Urothelium cell line (cell line): ENCODE measurements at places on chromosomes 1 and 21.

- peak; percentile 73 for DNase-seq
These were observed 20.1 kb upstream of the COL16A1 start for GRCh38 chr1:31723828-31724359.

DNA sequence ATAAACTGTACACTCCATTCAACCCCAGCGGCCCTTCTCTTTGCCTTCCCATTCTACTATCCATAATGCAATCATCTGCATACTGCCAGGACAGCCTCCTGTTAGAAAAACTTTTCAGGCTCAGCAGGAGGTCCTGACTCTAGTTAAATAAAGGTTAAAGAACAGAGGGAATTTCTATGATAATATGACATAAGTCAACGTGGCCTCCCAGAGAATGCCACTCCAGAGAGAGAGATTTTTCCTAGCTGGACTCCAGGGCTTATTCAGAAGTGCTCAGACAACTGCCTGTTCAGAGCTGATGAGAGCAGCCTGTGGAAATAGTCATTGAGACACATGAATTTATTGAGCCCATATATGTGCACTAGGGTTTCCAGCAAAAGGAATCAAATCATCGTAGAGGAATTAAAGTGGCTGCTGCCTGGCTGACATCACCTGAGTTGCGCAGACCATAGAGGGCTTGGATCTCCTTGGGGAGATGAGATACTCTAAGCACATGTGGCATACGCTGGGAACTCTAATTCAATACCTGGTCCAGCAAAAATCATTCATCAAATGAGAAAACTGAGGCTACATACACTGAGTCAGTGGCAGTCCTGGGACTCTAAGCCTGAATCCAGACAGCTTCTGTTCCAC, 736.2 kb downstream of the PTPRU start:
- no peak for DNase-seq

GRCh38 chr1:217465102-217465501, 165.8 kb downstream of the GPATCH2 start:
- no peak for DNase-seq

GRCh38 chr21:20661246-20661645, 337.0 kb upstream of the NCAM2 start:
- DNase-seq, result no peak

DNA sequence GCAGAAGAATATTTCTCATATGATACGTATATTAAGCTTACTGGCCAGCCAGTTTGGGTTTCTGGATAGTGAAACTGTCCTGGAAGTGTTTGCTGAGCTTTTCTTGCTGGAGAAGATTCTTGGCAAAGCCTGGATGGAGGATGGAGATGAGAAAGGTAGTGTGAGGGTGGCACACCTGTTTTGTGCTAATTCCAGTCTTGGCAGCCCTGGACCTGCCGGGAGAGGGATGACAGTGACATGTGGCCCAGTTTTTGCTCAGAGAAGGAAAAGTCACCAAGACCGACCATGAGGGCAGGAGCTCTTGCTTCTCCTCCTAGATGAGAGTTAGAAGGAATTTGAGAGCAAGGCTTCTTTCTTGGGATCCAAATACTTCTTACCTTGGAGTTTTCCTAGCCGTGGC, 34.1 kb downstream of the DOP1B start:
- DNase-seq, result no peak

DNA sequence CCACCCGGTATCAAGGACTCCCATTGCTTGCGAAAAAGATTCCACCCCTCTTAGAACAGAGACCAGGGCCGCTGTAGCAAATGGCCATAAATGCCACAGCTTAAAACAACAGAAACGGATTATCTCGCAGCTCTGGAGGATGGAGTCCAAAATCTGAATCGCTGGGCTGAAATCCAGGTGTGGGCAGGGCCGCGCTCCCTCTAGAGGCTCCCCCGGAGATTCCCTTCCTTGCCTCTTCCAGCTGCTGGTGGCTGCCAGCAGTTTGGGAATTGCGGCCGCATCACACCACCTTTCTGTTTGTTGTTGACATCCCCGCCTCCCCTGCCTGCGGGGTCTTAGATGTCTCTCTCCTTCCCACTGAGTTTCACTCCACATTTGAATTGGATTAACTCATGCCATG, 15.6 kb downstream of the PDE9A start:
- DNase-seq, result no peak

GRCh38 chr1:27517907-27518718, 28.1 kb upstream of the WASF2 start:
- no peak for DNase-seq

DNA sequence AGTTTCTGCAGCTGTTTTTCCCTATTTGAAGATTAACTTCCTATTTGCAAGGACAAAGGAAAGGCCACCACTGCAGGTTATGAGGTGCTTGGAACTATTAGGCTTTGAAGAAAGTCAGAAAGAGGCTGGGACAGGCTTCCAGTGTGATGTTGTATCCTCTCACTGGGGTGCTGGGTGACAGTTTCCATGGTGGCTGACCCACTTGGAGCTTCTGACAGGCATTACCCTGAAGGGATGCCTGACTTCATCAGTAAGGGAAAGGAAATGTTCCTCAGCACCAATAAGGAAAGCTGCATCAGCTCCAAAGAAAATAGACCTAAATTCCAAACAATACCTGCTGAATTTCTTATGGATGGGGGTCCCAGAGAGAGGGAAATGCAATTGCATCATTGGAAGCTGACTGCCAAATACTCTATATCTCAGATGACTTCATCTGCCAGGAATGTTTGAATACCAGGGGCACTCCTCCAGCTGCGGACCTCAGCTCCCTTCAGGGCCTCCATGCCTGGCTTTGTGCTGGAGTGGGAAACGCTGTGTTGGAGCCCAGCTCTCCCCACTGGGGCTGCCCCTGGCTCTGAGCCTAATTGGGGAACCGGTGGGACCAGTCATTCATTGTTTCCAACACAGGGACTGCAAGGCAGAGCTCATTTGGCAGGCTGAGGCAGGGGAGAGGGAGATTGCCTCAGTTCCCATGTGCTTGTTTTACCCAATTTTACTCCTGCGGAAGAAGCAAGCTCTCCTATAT, 76.6 kb downstream of the RGL1 start:
- peak; percentile 84 for DNase-seq

DNA sequence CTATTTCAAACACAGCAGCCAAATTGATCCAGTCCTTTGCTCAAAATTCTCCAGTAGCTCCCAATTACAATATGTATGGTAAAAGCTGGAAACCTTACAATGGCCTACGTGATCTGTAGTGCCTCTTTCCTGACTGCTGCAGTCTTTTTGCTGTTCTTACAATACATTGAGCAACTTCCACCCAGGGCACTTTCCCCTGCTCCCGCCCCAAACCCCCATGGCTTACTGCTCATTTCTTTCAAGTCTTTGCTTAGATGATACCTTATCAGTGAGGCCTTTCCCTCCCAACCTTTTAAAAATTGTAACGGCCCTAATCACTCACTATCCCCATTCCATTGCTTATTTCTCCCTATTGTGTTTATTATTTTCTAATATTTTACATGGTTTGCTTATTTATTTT, 43.9 kb upstream of the APOBEC4 start:
- DNase-seq, result no peak

- no peak for DNase-seq
These were observed 304.7 kb upstream of the PTBP2 start for GRCh38 chr1:96416701-96417444.

DNA sequence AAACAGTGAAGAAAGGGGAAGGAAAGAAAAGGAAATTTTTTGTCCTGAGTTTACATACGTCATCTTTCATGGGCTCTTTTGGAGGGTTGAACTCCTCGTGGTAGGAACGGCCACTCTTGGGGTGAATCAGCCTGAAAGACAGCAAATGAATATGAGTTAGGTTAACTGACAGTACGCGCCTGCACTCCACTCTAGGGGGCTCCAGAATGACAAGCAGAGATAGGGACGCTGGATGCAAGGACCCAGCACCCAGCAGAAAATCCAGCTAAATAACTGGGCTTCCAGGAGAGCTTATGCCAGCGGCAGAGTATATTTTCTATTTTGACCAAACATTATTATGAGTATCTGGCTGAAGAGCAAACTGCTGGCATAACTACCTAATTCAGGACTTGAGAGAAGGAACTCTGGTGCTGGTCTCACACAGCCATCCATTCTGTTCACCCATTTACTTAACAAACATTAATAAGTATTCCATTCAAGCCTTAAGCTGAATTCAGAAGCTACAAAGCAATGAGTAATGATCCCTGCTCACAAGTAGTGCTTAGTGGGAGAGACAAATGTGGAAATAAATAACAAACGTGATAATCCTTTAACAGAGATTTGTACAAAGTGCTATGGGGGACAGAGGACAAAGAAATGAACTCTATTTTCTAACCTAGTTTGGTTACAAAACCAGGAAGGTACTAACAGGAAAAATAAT, 22.1 kb downstream of the AK2 start:
- DNase-seq, result no peak

GRCh38 chr1:1883092-1883873, 7.6 kb downstream of the GNB1 start:
- DNase-seq, result no peak

GRCh38 chr1:115980998-115981993, 5.0 kb downstream of the SLC22A15 start:
- peak; percentile 71 for DNase-seq

DNA sequence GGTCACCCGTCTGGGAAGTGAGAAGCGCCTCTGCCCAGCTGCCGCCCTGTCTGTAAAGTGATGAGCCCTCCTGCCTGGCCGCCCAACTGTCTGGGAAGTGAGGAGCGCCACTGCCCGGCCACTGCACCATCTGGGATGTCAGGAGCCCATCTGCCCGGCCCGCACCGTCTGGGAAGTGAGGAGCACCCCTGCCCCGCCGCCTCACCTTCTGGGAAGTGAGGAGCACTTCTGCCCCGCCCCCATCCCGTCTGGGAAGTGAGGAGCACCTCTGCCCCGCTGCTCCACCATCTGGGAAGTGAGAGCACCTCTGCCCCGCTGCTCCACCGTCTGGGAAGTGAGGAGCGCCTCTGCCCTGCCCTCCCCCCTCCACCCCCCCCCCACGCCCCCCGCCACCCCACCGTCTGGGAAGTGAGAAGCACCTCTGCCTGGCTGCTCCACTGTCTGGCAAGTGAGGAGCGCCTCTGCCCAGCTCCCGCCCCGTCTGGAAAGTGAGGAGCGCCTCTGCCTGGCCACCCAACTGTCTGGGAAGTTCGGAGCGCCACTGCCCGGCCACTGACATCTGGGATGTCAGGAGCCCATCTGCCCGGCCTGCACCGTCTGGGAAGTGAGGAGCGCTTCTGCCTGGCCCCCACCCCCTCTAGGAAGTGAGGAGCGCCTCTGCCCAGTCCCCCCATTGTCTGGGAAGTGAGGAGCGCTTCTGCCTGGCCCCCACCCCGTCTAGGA, 4.5 kb upstream of the ZZZ3 start:
- no peak for DNase-seq

DNA sequence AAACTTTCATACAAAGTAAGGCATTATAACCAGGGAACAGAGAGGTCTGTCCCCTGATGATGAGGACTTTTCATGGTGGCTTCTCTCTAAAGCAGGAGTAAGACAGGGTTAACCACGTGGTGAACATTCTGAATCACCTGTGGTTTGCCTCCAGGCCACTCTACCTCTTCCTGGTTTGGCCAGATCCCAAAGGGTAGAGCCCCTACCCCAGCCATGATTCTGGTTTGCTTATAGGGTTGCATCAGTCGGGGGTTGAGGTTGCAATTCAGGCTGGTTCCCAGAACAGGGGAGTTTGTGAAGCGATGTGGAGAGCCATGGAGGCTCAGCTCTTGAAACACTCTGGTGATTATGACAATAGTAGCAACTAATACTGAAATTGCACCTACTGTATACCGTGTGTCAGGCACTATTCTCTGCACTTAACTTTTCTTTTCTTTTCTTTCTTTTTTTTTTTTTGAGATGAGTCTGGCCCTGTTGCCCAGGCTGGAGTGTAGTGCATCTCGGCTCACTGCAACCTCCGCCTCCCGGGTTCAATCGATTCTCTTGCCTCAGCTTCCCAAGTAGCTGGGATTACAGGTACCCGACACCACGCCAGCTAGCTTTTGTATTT, 8.3 kb downstream of the CNR2 start:
- no peak for DNase-seq

DNA sequence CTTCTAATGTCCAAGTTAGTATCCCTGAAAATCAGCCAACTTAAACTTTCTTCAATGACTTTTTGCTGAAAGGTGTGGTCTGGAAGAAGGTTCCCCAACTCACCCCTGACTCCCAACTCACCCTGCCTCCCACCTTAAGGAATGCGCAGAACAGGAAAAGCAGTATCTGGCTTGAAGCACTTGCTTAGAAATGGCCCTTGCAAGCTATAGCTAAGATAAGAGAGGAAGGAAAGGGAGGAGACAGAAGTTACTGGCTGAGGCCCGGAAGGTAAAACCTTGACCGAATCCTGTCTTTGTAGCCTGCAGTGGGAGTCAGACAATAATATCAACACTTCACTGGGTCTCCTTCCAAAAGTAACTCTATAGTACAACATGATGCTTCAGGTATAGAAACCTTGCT, 2.9 kb downstream of the CYYR1 start:
- no peak for DNase-seq

DNA sequence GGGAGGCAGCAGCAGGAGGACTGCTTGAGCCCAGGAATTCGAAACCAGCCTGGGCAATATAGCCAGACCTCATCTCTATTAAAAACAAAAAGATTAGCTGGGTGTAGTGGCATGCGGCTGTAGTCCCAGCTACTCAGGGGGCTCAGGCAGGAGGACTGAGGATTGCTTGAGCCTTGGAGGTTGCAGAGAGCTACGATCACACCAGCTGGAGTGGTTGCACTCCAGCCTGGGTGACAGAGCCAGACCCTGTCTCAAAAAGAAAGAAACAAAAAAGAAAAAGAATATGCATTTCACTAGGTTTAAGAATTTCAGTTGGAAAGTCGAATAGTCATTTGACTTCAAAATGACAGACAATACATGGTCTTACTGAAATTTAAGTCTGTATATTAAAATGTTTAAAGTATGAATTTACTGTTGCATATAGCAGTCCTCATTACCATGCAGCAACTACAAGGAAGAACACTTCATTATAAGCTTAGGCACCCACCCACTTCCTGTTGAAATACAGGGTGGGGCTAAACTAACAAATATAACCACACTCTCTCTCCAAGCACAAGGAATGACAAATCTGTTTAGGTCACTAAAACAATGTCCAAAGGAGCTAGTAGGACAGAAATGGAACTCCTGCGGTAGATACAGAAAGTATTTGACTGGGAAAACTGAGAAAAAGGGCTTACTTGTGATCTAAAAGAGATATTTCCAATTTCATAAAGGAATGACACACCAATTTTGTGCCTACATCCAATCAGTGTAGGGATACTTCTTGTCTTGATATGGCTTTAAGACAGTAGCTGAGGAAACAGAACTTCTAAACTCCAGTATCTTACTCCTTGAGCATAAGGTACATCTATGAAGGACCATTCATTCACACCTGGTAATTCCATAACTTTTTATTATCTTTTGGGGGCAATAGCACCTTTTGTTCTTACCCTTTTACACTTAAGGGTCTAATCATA, 44.1 kb downstream of the GPR3 start:
- DNase-seq, result no peak

DNA sequence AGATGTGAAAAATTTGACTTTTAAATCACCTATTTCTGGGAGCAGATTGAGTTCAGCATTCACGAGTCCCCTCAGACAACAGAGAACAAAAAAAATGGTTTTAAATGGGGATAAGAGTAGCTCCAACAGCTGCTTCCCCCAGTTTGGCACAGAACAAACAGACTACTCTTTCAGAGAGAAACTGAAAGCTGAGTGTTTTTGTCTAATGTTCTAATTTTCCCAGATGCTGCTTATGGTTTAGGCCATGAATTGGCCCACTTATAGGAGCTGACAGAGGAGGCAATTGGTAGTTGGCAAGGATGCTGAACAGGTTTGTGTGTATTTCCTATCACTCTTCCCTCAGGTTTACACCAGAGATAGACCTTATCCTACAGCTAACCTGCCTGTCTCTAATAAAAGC, 1637.4 kb upstream of the PRMT6 start:
- no peak for DNase-seq

- DNase-seq, result no peak
These were observed 27.7 kb downstream of the TMCO4 start for GRCh38 chr1:19772053-19772452.
